H1 (cell line): ENCODE measurements at places on chromosomes 2 and 18. TPM values are rescaled to one million over a fixed set of nuclear protein-coding genes. Genes with fewer than 3 reads are reported as not detected.

Gene MALL
- 3.6 and 3.9 TPM in 2 replicates for total RNA-seq

Gene M1AP
- 4.8 and 5.1 TPM in 2 replicates for total RNA-seq

GRCh38 chr18:56593906-56594305 is 44.5 kb downstream of the TXNL1 start:
- DNase-seq: no peak

- DNase-seq: no peak
These were observed 252.6 kb downstream of the RND3 start for GRCh38 chr2:150234787-150235446.

Gene ATP9B
- 15.1 and 21.0 TPM in 2 replicates for total RNA-seq

DNA sequence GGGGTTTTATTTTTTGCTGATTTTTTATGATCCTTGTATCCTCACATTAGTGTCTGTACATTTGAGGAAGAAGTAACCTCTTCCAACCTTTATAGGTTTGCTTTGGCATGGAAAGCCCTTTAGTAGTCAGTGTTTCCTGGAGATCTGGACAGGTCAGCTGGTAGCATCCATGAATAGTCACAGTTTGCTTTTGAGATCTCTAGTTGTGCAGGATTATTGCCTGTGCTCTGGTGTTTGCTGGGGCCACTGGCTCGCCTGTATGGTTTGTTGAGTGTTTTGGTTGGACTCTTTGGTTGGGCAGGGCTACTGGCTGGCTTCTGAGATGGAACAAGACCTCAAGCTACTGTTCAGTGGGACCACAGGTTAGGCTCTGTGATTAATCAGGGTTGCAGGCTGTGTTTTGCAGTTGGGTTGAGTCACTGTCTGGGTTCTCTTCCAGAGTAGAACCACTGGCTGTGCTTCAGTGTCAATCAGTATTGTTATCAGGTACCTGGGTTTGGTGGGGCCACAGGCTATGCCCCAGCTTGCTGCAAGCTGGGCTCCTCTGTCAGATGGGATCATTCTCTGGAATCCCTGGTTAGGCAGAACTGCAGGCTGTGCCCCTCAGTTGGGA is 20.0 kb downstream of the SP140L start:
- DNase-seq: no peak

DNA sequence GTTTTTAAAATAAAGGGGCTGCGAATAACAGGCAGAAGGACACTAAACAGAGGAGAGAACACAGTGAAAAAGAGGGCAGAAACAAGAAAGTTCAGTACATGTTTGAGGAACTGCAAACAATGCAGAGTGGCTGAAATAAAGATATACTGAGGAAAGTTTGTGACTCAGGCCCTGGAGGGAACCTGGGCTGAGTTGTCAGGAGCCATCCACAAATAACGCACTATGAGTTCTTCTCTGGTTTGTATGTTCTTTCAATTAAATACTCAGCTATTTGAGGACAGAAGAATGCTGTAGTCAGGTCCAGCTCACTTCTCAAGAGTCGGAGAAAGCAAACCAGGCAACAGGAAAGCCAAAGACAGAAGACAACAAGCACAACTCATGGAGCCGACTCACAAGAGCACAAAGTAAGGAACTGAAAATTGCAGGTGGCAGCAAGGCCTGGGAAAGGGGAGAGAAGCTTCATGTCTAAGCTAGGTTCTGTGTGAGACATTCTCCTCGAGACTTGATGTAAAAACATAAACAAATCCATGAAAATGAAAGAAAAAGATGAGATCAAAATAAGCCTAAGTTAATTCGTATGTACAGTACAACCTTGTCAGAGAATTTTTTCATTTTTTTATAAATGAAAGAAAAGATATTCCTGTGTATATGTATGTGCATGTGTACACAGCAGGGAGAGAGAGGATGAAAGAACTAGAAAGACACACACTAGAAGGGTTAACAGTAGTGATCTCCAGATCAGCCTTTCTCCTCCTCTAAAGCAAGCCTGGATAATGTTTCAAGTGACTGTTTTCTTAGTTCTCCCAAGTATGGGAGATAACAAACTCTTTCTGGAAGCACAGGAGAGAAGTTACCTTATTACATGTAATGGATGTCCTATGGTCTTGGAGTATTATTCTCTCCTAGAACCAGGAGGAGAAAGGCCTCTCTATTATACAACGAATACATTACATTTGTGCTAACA is 41.5 kb downstream of the CHN1 start:
- no peak for DNase-seq

Gene ZNF804A
- total RNA-seq: not detected in 2 replicates

- no peak for DNase-seq
These were observed 12.8 kb upstream of the TMEM237 start for GRCh38 chr2:201656102-201656501.

DNA sequence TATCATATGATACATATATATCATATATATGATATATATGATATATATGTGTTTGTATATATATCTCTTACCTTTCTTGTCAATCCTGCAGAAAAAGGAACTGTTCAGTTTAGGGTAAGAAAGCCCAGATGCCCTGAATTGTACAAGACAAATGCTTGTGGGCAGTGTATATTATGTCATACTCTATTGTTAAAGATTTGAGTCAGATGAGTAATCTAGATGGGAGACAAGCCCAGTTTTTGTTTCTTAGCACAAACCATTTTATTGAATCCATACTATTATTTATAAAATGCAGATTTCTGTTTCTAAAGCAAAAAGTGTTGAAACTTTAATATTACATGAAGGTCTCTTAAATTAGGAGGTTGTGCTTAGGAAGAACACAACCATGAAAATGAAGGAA is 90.6 kb downstream of the VRK2 start:
- no peak for DNase-seq

- no peak for DNase-seq
These were observed 165.2 kb downstream of the TWIST2 start for GRCh38 chr2:239012936-239013677.

DNA sequence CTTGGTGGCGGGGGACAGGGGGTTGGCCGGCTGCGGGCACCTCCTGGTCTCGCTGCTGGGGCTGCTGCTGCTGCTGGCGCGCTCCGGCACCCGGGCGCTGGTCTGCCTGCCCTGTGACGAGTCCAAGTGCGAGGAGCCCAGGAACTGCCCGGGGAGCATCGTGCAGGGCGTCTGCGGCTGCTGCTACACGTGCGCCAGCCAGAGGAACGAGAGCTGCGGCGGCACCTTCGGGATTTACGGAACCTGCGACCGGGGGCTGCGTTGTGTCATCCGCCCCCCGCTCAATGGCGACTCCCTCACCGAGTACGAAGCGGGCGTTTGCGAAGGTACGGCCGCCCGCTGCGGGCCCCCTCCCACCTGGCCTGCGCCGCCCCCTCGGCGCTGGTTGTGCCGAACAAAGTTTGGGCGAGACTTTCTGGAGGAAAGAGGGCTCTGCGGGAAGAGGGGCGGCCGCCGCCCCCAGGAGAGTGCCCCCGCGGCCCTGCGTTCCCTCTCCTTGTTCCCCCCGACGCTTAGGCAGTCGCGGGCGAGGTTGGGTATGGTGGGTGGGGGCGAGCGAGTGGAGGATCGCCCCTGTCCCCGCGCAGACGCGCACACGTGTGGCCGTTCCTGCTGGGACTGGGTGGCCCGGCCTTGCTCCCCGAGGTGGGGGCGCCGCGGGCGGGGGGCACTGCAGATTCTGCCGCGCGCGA is 866 bp downstream of the CRIM1 start:
- no peak for DNase-seq

GRCh38 chr2:14633461-14634181 is 1.1 kb downstream of the LRATD1 start:
- no peak for DNase-seq

GRCh38 chr2:151767536-151767935 is 33.3 kb upstream of the NEB start:
- DNase-seq: no peak

Gene MYO1B
- 55.5 and 61.2 TPM in 2 replicates for total RNA-seq

Gene DLX1
- not detected in 2 replicates for total RNA-seq

Gene CFAP221
- 0.36 and 0.71 TPM in 2 replicates for total RNA-seq

DNA sequence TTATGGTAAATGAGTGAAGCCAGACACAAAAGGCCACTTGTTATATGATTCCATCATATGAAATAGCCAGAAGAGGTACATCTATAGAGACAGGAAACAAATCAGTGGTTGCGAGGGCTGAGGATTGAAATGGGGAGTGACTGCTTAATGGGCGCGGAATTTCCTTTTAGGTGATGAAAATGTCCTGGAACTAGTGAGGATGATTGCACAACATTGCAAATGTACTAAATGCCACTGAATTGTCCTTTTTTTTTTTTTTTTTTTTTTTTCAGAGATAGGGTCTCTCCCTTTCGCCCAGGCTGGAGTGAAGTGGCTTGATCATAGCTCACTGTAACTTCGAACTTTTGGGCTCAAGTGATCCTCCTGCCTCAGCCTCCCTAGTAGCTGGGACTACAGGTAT is 15.3 kb upstream of the GAREM2 start:
- DNase-seq: peak; percentile 7

Gene SERPINB7
- total RNA-seq: not detected in 2 replicates

Gene CLEC4F
- not detected in 2 replicates for total RNA-seq

- no peak for DNase-seq
These were observed 119.1 kb upstream of the OTX1 start for GRCh38 chr2:62931536-62931935.

GRCh38 chr2:169528271-169528701 is 18.8 kb downstream of the KLHL41 start:
- DNase-seq: peak; percentile 89

Gene TLX2
- 0.15 and 0.17 TPM in 2 replicates for total RNA-seq

Gene FBXO15
- total RNA-seq: 0.46 and 0.84 TPM in 2 replicates

- DNase-seq: no peak
These were observed 13.9 kb upstream of the MBD2 start for GRCh38 chr18:54238173-54238936.

DNA sequence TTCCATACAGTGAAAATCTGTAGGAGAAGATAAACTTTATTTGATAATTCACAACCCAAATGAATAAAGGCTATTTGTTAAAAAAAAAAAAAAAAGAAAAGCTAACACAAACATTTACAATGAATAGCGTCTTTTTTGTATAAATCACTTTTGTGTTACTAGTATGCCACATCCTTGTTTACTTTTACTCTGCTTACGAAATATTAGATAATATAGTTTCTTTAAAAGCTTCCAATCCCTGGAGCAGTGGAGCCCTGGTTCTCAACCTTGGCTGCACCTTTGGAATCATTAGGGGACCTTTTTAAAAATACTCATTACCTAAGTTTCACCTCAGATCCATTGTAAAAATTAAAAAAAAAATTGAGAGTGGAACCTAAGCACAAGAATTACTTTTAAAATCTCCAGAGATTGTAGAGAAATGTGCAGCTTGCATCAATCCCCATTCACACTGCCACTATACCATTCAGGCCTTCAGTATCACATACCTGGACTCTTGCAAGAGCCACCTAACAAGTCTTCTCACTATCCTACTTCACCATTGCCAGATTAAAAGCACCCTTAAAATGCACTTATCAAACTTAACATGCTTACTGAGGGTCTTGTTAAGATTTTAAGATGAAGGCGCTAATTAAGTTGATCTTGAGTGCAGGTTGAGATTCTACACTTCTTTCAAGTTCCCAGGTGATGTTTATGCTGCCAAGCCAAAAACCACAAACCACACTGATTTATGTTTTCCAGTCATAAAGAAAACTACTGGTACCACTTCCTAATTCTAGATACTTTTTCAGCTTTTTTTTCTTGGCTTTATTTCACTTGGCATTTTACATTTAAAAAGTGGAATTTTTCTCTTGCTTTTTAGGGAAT is 59.7 kb upstream of the ZC3H15 start:
- DNase-seq: no peak

DNA sequence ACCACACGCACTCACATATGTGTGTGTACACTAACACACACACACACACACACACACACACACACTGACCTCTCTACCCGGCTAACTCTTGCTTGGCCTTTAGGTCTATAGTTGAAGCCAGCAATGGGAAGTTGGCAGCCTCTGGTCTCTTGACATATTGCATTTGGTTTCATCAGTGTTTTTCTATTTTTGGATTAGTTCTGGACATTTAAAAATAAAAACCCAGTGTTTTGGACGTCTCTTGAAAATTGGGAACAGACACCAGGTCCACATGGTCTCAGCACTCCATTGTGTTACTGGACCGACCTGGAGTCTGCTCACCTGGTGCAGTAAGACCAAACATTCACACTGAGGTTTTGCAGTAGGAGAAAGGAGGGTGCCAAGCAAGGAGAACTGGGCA is 50.4 kb upstream of the AFF3 start:
- no peak for DNase-seq

Gene CSRNP3
- 6.5 and 6.7 TPM in 2 replicates for total RNA-seq

GRCh38 chr18:11377766-11378540 is 228.6 kb upstream of the PIEZO2 start:
- no peak for DNase-seq

- no peak for DNase-seq
These were observed 53.0 kb upstream of the ZC3H15 start for GRCh38 chr2:186433040-186433439.

DNA sequence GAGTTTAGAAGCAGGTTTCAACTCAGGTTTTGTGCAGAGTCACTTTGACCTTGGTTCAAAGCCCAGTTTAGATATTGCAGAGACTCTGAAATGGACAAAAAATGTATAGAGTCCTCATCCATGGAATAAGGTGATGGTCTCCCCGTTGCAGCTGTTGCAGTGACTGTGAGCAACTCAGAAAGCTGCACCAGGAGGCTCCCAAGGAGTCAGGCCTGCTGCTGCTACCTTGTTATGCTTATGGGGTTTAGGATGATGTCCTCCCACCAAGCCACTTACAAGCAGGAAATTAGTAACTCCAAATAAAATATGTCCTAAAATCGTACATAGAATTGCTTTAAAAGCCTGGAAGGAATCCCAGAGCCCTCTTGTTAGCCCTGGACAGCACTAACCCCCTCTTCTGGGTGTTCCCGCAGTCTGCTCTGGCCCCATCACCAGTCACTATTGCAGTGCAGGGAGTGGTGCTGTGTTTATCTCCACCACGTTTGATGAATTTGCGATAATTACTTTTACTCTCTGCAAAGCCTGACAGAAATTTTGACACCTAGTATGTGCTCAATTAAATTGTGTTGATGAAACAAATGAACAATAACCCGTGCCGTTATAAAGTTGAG is 189.0 kb downstream of the CNTNAP5 start:
- no peak for DNase-seq

DNA sequence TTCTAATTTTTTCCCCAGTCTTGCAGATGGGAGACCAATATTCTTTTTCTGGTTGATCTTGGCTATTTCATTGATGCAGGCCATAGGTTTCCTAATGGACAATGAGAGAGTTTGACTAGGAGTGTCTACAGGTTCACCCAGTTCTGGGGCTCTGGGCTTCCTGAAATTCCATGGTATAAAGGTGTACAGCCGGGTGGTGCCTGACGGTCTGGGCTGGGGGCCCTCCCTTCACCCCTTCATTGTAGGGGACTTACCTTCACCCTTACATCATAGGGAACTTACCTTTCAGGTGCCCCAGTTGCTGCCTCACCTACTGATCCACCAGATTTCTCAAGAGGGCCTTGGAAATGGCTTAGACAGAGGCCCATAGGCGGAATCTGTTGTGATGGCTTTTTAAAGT is 13.0 kb upstream of the LAPTM4A start:
- no peak for DNase-seq

Gene TMEM37
- 9.9 and 11.0 TPM in 2 replicates for total RNA-seq

- DNase-seq: no peak
These were observed 82.1 kb downstream of the CDC42EP3 start for GRCh38 chr2:37589298-37589697.

Gene KCNG2
- total RNA-seq: 0.19 TPM in 1 of 2 replicates, not detected in the other

GRCh38 chr2:17736989-17737388 is 16.6 kb downstream of the SMC6 start:
- DNase-seq: no peak

- DNase-seq: no peak
These were observed 12.6 kb downstream of the PIK3C3 start for GRCh38 chr18:41967680-41968079.
